Uterus (tissue), 4 donors: ENCODE measurements at places on chromosomes 11 and 22. TPM values are rescaled to one million over a fixed set of nuclear protein-coding genes. Genes with fewer than 3 reads are reported as not detected.

The RFPL2 gene
- total RNA-seq = not detected

The MUC5AC gene
- total RNA-seq = not detected

The UPK2 gene
- not detected for total RNA-seq

The DRICH1 gene
- total RNA-seq = not detected

The CWF19L2 gene
- 24.7 TPM for total RNA-seq

The ACCS gene
- 40.0 TPM for total RNA-seq

The RNF141 gene
- 19.7 TPM for total RNA-seq

The FLRT1 gene
- 0.26 TPM for total RNA-seq

The UBQLN3 gene
- 2.2 TPM for total RNA-seq

The PRG3 gene
- not detected for total RNA-seq

DNA sequence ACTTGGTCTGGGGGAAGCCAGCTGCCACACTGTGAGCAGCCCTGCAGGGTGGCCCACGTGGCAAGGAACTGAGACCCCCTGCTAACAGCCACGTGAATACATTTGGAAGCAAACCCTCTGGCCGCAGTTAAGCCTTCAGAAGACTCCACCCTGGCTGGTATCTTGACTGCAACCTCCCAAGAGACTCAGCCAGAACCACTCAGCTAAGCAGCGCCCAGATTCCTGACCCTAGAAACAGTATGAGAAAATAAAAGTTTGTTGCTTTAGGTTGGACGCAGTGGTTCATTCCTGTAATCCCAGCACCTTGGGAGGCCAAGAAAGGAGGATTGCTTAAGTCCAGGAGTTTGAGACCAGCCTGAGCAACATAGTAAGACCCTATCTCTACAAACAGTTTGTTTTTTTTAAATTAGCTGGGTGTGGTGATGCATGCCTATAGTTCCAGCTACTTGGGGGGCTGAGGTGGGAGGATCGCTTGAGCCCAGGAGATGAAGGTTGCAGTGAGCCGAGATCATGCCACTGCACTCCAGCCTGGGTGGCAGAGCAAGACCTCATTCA, 8.7 kb downstream of the ZMAT5 start:
- H3K27ac ChIP-seq = no peak overlapping the region
- DNase-seq = no peak
- H3K4me3 ChIP-seq = no peak overlapping the region
- H3K36me3 ChIP-seq = no peaks in the 10 kb centered on the region
- no peaks in the 10 kb centered on the region for H3K4me1 ChIP-seq
- no peaks in the 10 kb centered on the region for H3K27me3 ChIP-seq

DNA sequence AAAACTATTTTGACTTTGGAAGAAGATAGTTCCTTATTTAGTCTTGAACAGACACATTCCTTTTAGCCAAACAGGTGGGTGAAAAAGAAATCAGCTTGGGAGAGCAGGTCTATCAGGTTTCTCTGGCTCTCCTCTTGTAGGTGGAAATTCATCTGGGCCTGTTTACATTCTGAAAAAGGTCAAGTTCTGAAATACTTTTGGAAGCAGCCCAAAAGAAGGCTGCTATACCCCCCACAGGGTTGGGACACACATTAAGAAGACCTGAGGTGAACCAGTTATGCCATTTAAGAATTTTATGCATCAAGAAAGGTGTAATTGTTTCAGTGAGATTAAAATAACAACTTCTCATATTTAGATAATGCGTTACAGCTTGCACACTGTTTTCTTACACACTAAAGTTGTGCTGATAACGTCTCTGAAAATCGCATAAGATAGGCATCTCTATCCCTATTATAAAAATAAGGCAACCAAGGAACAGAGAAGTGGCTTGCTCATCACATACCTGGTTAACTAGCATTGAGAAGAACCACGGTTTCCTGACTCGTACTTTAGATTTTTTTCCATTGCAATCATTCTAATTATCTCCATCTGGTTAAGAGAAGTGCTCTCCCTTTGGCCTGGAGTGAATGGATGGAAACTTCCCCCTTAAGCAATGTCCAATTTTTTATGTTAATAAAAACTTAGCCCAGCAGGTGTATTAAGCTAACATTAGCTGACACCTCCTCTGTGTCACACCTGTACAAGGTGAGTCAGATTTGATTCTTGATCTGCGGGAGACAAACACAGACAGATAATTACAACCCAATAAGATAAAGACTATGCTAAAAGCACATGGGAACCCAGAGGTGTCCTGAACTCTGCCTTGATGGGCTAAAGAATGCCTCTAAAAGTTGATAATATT, 60.5 kb upstream of the UCP3 start:
- DNase-seq = no peak
- H3K4me3 ChIP-seq = no peak overlapping the region
- H3K4me1 ChIP-seq = no peaks in the 10 kb centered on the region
- H3K27ac ChIP-seq = no peak overlapping the region

- H3K4me1 ChIP-seq = no peaks in the 10 kb centered on the region
- no peaks in the 10 kb centered on the region for H3K27me3 ChIP-seq
- H3K4me3 ChIP-seq = peak overlapping the region; percentile 96
Observed at GRCh38 chr11:111765320-111765983, 737 bp downstream of the PPP2R1B start.

DNA sequence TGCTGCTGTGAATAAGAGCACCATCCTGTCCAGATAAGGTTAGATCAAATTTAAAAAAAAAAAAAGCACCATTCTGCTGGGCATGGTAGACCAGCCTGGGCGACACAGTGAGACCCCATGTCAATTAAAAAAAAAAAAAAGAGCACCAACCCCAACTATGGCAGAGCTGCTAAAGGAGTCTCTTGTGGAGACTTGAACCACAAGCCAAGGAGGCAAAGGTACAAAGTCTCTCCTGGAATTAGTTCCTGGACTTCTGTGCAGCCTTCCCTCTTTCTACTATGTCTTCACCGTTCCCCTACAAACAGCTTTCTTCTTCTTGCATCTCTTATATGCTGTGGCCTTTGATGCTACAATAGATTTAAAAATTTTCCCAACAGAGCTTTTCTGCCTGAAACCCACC, 1.3 kb downstream of the PIK3C2A start:
- H3K4me1 ChIP-seq = no peaks in the 10 kb centered on the region
- H3K27me3 ChIP-seq = no peaks in the 10 kb centered on the region

- no peak for DNase-seq
- no peak overlapping the region for H3K4me3 ChIP-seq
- no peaks in the 10 kb centered on the region for H3K4me1 ChIP-seq
- H3K27me3 ChIP-seq = no peaks in the 10 kb centered on the region
- no peak overlapping the region for H3K27ac ChIP-seq
- no peaks in the 10 kb centered on the region for H3K36me3 ChIP-seq
Observed at GRCh38 chr11:46640036-46640788, 22.9 kb downstream of the ATG13 start.

- no peak overlapping the region for H3K27ac ChIP-seq
- H3K36me3 ChIP-seq = no peaks in the 10 kb centered on the region
- H3K4me1 ChIP-seq = no peaks in the 10 kb centered on the region
- DNase-seq = no peak
Observed at GRCh38 chr11:19199771-19200170, 2.0 kb downstream of the CSRP3 start.

DNA sequence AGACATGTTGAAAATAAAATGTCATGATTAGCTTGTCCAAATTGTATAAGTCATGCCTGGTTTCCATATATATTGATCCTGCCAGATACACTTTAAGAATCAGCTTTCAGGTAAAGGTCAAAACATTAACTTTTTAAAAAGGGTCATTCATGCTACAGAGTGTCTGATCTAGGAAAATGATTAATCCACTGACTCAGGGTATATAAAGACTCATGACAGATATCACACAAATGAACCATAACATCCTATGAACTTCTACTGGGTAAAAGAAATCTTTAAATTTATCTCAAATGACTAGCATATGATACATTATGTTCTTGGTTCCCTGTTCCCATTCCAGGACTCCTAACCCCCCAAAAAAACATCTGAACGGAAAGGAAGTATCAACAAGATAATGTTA, 11.7 kb downstream of the MRTFA start:
- H3K4me1 ChIP-seq = no peaks in the 10 kb centered on the region
- H3K27ac ChIP-seq = no peak overlapping the region
- no peak overlapping the region for H3K4me3 ChIP-seq
- DNase-seq = no peak
- H3K27me3 ChIP-seq = no peaks in the 10 kb centered on the region
- H3K36me3 ChIP-seq = no peaks in the 10 kb centered on the region

DNA sequence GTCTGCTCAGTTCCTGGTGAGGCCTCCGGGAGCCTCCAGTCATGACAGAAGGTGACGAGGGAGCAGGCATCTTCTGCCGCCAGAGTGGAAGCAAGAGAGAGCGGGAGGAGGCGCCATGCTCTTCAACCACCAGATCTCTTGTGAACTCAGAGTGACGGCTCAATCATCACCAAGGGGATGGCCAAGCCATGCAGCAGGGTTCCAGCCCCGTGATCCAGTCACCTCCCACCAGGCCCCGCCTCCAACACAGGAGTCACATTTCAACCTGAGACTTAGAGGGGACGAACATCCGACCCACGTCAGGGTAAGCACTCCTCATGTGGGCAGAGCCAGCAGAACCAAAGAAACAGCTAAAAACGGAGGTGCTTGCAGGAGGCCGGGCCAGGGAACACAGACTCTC, 1470.5 kb downstream of the BRD1 start:
- no peak overlapping the region for H3K4me3 ChIP-seq
- no peaks in the 10 kb centered on the region for H3K36me3 ChIP-seq
- no peak for DNase-seq
- no peak overlapping the region for H3K27ac ChIP-seq

DNA sequence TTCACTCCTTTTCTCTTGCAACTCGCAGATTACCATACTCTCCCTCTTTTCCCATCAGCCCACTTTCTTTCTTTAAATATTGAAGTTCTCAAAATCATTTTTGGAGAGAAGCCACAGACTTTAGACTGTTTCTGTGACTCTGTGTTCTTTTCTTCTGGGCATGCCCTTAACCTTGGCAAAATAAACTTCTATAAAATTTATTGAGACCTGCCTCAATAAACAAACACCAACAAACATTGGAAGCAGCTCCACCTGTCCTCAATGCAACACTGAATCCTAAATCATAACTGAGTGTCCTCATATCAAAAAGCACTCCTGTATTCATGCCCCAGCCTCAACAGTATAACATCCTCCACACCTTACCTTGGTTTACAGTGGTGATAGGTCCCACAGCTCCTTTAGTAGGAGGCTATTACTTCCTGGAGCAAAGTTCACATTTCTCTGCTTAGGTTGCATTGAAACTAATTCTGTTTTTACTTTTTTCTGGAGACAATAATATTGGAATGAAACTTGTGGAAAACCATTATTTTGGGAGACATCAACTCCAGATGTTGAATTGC, 320.0 kb upstream of the LRRC4C start:
- H3K4me1 ChIP-seq = no peaks in the 10 kb centered on the region
- H3K36me3 ChIP-seq = no peaks in the 10 kb centered on the region
- H3K27me3 ChIP-seq = no peaks in the 10 kb centered on the region

GRCh38 chr22:38751422-38752346, 4.1 kb downstream of the SUN2 start:
- H3K4me3 ChIP-seq = no peak overlapping the region
- no peaks in the 10 kb centered on the region for H3K27me3 ChIP-seq
- no peaks in the 10 kb centered on the region for H3K36me3 ChIP-seq
- DNase-seq = no peak

DNA sequence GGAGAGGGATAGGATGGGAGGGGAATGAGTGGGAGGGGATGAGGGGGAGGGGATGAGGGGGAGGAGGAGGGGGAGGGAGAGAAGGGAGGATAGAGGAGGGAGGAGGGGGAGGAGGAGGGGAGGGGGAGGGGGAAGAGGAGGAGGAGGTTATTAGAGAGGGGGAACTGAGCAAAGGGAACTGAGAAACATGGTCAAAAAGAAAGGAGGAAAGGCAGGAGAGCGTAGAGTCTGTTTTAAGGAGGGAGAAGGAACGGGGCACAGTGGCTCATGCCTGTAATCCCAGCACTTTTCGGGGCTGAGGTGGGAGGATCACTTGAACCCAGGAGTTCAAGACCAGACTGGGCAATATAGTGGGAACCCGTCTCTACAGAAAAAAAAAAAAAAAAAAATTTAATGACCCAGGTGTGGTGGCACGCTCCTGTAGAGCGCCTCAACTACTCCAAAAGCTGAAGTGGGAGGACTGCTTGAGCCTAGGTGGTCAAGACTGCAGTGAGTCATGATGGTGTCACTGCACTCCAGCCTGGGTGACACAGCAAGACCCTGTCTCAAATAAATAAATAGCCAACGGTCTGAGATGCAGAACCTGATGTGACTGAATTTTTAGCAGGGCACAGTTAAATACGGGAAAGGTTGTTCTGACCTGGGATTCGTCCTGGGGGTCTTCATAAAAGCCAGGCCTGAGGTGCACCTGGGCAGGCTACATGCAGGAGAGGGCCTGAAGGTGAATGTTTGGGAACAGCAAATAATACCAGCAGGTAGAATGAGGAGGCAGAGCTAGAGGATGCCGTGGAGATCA, 4.0 kb downstream of the B3GNT6 start:
- H3K4me3 ChIP-seq = no peak overlapping the region
- H3K4me1 ChIP-seq = peaks cover 6% of the 10 kb centered on the region
- DNase-seq = no peak
- no peak overlapping the region for H3K27ac ChIP-seq
- H3K27me3 ChIP-seq = peaks cover 5% of the 10 kb centered on the region

- no peaks in the 10 kb centered on the region for H3K36me3 ChIP-seq
- no peak overlapping the region for H3K4me3 ChIP-seq
- H3K27ac ChIP-seq = no peak overlapping the region
- no peaks in the 10 kb centered on the region for H3K27me3 ChIP-seq
Observed at GRCh38 chr22:22878801-22879674, 8.6 kb upstream of the IGLL5 start.

GRCh38 chr11:111452817-111453552, 59.2 kb downstream of the BTG4 start:
- no peak overlapping the region for H3K4me3 ChIP-seq
- H3K27ac ChIP-seq = no peak overlapping the region
- no peaks in the 10 kb centered on the region for H3K27me3 ChIP-seq
- no peaks in the 10 kb centered on the region for H3K36me3 ChIP-seq
- no peaks in the 10 kb centered on the region for H3K4me1 ChIP-seq
- no peak for DNase-seq

DNA sequence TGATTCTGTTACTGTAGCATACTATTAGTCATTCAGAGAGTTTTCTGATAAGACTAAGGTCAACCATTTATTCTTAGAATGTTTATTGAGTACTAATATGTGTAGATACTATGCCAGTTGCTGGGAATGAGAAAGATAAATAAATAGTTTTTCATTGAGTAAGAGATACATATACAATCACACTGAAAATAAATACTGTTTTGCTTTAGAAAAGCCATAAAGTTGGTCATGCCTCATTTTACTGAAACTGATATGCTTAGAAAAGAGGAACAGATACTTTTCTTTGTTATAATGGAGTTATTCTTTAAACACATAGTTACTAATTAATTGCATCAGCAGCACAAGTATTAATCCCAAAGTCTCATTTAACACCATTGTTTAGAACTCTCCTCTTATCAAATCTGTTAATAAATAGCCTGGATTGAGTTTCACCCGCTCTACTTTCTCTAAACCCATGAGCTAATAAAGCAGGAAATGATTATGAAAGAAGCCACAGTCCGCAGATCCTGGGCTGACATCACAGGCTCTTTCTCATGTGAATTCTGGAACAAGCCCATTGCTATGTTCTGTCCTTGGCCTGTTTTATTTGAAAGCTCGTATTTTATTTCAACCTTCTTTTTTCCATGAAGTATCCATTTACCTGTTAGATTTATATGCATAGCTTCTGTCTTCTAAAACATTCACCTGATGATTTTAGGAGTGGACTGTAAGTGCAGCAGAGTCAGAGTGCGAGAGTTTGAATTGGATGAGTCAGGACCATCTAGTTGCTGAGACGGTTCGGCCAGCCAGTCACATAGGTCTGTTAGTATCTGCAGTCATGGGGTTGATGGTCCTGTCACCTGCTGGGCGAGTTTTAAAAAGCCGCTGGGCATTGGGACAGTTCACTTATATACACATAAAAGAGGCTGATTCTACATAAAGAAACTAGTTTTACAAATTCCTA, 35.5 kb downstream of the PIWIL4 start:
- no peak overlapping the region for H3K27ac ChIP-seq
- peak; percentile 35 for DNase-seq
- H3K4me1 ChIP-seq = no peaks in the 10 kb centered on the region
- no peak overlapping the region for H3K4me3 ChIP-seq
